ENCODE measurements at places on chromosomes 3 and 15.
A peak's percentile ranks its signal among the peaks of the same experiment; 100 is the strongest.

DNA sequence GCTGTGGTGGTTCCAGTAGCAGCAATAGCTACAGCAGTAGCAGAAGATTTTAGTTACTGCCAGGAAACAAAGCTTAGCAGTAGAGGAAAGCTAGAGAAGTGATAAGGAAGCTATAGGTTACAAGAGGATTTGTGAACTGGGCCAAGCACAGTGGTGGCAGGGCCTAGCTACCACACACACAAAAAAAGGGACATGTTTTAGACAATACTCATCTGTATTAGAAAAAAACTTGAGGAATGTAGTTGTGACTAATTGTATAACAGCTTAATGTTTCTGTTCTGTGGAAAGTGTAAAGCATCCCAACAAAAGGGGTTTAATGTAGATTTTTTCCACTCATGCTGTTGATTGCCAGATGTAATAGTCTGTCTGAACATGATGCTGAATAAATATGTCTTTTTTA lies 29.9 kb upstream of the PFN2 start:
- no peak for DNase-seq

DNA sequence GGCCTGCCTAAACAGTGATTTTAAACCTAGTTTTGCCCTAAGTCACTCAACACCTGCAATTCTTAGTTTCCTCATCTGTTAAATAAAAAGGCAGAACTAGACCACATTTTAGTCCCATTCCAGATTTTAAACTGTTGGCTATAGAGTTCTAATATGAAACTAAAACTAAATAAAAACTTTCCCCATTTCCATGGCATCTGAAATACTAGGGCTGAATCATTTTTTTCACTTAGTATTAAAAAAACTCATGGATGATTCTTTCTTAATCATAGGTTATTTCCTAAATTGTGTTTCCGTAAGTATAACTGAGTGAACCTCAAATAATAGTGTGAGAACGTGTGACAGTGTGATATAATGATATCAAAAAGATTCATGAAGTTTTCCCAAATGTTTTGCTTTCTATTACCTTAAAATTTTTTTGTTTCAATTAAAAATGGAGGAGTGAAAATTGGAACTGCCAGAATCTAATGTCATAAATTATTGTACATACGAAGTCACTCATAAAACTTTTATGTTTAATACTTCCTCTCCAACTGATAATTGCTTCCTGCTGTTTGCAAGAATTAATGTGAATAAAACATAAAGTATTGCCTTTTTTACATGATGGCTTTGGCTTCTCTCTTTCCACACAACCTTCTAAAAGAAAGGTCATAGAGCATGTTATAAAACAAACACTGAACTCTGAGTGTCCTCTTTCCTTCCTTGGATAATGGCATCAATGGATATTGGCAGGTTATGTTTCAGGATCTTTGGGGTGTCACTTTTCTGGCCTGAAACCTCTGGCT lies 315.1 kb upstream of the MME start:
- no peak for DNase-seq

DNA sequence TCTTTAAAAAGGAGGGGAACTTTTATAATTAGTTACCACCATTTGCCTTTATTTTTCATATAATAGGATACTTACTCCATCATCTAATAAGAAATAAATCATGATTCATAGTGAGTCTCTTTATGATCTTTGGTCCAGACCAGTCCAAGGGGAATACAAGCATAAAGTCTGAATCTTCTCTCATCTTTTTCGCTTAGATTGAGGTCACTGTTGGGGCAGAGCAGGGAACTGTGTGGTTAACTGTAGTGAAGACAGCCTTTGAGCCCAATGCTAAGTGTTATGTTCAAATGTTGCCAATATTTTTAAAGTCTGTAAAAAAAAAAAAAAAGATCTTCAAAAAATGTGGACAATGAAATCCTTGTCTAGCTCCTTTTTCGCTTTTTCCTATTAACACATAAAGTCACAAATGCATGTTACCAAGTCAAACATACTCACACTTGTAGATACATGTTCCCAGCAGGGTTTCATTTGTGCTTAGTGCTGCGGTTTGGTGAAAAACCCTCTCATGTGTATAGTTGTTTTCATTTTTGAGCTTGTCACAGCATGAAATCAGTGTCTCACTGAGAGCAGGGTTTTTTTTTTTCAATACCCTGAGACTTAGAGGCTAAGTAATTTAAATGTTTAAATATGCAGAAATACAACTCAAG lies 72.1 kb downstream of the EPHA3 start:
- DNase-seq = no peak

DNA sequence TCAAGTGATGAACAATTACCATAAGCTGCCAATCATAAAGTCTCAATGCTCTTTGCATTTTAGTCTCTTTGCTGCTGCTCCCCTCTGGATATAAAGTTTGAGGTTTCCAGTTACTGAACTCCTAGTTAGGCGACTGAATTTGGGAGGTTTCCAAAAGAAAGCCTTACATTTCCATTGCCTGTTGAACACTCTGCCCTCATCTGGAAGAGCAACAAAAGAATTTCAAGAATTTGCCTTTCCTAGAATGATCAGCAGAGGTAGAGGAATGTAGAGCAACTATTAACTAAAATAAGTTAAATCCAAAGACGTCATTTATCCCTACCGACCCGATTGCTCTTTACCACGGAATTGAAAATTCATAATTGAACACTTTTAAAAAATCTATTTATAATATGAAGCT lies 53.4 kb upstream of the PRICKLE2 start:
- no peak for DNase-seq

DNA sequence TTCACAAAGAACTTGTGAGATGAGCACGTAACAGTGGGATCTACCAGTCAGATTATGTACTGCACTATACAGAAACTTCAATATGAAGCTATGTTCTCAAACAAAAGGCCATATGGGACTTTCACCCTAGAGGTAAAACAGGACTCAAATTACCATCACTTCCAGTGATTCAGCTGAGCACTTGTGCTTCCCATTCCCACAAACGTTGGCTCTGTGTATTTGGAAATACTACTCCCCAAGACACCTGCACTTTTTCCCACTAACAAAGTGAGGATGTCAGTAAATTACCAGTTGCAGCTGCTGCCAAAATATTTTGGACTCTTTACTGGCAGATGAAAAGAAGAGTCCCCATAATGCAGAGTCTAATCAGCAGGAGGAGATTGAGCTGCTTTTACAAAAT lies 1570.1 kb downstream of the SI start:
- peak; percentile 6 for DNase-seq
